ENCODE measurements at places on chromosomes 7 and 10.

- no peak for DNase-seq
These were observed 99.5 kb downstream of the DYNC1I1 start for GRCh38 chr7:95871896-95872295.

DNA sequence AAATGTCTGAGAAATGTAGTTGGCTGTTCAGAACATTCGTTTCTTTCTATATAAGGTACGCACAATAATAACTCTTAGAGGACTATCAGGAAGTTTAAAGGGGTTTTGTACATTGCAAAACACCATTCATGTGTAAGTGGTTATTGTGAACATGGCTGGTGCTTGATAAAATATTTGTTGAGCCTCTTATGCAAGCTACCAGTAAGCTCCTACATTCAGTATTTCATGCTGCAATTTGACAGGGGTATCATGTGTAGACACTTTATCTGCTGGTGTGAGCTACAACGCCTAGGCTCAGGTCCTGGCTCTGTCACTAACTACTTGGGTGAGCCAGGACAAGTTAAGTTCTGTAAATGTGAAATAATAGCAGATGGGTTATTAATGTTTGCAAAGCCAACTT lies 75.5 kb downstream of the MAP3K8 start:
- no peak for DNase-seq

DNA sequence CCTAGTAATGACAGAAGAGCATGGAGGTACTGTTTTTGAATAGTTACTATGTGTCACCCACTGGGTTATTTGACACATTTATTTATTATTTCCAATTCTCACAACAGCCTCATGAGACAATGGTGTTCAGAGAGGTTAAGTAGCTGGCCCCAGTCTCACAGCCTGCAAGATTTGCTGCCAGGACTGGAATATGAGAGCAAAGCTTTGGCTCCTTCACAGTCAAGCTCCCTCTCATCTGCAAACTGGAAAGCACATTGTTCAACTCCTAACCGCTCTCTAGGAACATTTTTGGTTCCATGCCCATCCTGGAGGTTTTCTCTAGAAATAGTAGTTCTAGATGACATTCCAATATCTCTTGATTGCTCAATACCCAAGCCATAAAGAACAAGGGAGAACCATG lies 75.5 kb upstream of the CXCL12 start:
- no peak for DNase-seq

GRCh38 chr10:118694848-118695247 lies 59.9 kb downstream of the CACUL1 start:
- no peak for DNase-seq

DNA sequence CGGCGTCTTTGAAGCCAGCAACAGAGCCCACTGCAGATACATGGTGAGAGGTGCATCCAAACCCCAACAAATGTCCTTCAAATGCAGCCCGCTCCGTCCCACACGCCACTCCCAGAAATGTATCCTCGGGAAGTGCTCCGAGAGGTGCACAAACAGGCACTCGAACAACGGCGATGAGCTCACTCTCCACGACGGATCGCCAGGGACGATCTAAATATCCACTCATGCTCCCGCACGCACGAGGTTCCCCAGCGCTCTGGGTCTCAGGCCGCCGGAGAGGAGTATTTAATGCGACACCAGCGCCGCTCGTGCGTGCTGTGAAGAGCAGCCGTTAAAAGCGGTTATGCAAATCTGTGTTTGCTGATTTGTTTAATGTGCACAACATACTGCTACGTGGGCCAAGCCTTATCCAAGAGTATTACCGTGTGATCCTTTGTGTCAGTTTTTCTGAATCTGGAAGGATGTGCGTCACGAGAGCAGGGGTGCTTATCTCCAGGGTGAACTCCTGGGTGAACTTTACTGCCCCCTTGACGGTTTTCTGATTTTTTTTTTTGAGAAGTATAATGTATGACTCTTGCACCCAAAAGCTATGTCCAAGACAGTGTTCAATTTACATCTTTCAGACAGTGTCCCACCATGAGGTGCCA lies 48.5 kb upstream of the PPP2R2D start:
- no peak for DNase-seq

DNA sequence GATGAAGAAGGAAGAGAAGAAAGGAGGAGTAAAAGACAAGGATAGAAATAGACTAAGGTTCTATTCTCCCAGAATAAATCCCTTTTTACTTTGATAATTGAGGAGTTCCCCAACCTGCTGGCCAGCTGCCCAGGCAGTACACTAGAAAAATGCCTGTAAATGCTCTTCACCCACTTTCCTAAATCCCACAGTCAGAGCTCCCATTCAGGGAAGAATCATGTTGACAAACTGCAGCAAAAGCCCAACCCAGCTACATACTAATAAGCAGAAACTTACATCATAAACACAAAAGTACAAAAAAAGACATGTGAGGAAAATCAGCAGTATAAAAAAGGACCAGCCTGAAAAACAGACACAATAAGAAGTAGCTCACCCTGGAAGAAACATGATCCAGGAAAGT lies 15.8 kb upstream of the KDM7A start:
- DNase-seq, result no peak

GRCh38 chr10:61138708-61139591 lies 195.0 kb upstream of the RHOBTB1 start:
- DNase-seq, result no peak

GRCh38 chr10:79351332-79351731 lies 4.1 kb downstream of the PPIF start:
- no peak for DNase-seq

- no peak for DNase-seq
These were observed 72.4 kb downstream of the SFMBT2 start for GRCh38 chr10:7338469-7338868.

GRCh38 chr7:141477865-141478264 lies 73.3 kb upstream of the AGK start:
- DNase-seq, result peak; percentile 56

DNA sequence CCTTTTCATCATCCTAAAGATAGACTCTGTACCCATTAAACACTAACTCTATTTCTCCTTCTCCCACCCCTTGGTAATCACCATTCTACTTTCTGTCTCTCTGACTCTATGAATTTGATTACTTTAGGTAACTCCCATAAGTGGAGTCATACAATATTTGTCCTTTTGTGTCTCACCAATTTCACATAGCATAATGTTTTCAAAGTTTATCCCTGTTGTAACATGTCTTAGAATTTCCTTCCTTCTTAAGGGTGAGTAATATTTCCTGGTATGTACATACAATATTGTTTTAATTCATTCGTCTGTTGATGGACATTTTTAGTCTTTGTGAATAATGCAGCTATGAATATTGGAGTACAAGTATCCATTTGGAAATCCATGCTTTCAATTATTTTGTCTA lies 50.9 kb upstream of the CDCA7L start:
- peak; percentile 18 for DNase-seq

GRCh38 chr10:121994429-121994941 lies 5.5 kb downstream of the TACC2 start:
- DNase-seq, result no peak

GRCh38 chr7:46322937-46323336 lies 401.9 kb upstream of the IGFBP3 start:
- no peak for DNase-seq

GRCh38 chr10:6494936-6495592 lies 85.0 kb downstream of the PRKCQ start:
- no peak for DNase-seq
